ENCODE measurements at places on chromosomes 1 and 21.

GRCh38 chr1:207581496-207582153 lies 63.3 kb upstream of the CR1L start:
- no peak for DNase-seq

DNA sequence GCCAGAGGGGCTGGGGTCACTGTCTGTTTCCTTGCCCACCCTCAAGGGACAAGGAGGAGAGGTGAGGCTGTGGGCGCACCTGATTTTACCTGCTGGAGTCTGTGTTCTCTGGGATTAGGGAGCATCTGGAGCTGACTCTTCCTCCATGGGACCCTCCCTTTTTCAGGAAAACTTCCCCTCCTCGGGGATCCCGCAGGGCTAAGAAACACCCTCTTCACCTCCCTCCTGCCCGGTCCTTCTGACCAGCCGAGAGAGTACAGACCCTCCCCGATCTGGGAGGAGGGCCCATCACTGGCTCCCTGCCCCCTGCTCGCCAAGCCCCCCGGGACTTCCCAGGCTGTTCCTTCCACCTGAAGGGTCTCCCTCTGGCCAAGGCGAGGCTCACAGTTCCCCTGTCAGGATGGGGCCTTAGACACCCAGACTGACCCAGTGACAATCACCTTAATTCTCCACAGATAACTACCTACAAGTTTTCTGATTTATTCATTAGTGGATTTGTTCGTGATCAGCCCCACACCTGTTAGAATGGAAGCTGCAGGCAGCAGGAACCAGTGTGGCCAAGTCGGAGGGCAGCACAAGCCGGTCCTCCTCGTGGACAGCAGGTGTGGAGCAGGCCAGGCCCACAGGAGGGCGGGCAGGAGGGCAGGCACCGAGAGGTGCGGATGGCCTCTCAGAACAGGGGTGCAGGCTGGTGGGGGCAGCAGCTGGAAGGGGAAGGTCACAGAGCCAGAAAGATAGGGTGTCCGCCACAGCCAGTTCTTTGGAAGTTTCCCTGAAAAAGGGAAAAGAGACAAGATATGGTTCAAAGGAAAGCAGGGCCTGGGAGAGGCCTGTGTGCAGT lies 15.9 kb upstream of the SAMD11 start:
- DNase-seq = no peak

GRCh38 chr1:6691507-6691906 lies 10.1 kb downstream of the DNAJC11 start:
- DNase-seq = no peak

GRCh38 chr1:153794624-153795329 lies 19.6 kb downstream of the SLC27A3 start:
- no peak for DNase-seq

- DNase-seq = no peak
Measured at GRCh38 chr1:109335091-109335490, 28.3 kb upstream of the MYBPHL start.

DNA sequence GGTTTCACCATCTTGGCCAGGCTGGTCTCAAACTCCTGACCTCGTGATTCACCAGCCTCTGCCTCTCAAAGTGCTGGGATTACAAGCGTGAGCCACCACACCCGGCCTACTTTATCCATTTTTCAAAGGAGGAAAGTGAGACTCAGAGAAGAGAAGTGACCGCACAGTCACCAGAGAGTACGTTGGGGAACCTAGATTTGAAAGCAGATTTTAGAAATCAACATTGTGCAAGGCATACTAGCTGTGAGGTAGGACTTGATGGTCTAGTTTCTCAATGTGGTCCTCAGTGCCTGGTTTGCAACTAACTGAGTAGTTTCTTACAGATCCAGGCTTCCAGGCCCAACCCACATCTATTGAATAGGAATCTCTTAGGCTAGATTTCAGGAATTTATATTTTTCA lies 1.7 kb upstream of the PRCC start:
- DNase-seq = no peak

DNA sequence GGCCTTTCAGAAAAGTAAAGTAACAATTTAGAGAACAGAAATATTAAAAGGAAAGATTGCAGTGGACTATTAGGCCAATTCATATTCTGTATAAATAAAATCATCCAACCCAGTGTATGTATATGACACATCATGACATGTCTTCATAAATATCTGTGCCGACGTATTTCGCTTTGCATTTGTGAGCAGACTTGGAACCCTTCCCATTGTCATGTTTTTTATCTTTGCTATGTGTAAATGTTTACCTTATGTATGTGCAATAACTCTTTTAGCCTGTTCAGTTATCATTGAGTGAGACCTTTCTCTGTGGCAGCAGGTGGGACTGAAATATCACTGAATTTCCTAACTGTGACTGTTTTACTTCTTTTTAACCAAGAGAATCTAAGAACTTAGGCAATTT lies 58.0 kb upstream of the FAM3B start:
- peak; percentile 45 for DNase-seq

- no peak for DNase-seq
Measured at GRCh38 chr1:48743480-48743879, 33.2 kb downstream of the BEND5 start.

DNA sequence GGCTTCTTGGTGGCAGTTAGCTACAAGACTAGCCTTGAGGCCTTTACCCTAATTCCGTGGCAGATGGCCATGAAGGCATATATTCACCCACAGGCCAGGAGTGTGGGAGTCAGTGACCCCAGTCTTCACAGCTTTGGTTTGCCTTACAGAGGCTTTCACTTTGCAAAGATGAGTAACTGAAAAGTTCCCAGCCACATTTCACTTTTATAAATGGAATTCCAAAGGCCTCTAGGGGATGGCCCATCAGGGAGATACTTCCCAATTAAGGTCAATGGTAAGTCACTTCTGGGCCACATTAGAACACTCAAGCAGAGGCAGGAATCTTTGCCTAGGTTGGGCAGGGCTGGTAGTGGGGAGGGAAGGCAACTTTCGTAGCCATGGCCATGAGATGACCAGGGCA lies 13.1 kb upstream of the HEYL start:
- no peak for DNase-seq

DNA sequence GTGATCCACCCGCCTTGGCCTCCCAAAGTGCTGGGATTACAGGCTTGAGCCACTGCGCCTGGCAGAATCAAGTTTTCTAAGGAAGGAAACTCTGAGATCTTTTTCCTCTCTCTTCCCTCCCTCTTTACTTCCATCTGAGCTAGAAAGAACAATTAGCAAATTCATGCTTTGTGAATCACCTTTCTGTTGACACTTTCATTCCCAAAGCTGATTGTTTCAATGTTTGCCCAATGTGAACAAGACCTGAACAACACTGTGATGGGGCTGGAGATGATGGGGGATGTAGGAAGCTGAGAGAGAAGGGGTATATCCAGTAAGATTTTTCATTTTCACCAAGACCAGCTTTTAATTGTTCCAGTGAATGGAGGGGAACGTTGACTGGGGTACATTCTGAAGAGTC lies 5.7 kb upstream of the TENT5B start:
- DNase-seq = no peak

DNA sequence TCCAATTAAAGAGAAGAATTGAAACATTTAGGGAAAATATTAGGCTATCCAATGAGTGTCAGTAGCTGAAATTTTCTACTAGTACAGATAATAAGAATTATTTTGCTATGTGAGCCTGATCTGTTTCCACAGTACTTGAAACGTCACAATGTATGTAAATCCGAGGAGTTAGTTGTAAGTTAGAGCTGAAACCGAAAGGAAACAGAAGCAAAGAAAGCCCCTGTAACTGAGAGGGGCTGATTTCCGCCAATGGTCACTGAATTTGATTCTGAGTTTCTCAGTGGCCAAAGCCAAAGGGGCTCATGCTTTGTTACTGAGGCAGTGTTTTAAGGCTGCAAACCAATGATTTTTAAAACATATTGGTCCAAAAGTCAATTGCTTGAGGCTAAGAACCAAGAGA lies 168.3 kb upstream of the DUSP10 start:
- DNase-seq = no peak
